ENCODE measurements at places on chromosomes 16 and 17.

- no peak for DNase-seq
These were observed 121.3 kb upstream of the GOT2 start for GRCh38 chr16:58855291-58855863.

DNA sequence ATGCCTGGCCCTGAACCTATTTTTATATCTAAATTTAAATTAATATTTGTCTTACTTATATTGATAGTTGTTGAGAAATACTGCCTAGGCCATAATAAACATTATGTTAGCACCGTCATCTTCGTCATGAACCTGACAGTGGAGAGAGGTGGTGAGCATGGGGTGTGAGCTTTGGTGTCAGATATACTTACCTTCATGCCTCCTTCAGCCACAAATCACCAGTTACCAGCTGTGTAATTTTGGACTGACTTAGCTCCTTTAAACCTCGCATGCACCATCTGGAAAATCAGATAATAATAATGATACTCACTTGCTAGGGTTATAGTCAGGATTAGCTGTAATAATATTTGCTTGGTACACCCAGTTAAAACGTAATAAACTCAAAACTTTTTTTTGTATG lies 35.0 kb downstream of the SNX29 start:
- DNase-seq: no peak

GRCh38 chr17:42814633-42815399 lies 9.3 kb downstream of the BECN1 start:
- no peak for DNase-seq

GRCh38 chr16:84282533-84282932 lies 12.1 kb upstream of the WFDC1 start:
- no peak for DNase-seq

DNA sequence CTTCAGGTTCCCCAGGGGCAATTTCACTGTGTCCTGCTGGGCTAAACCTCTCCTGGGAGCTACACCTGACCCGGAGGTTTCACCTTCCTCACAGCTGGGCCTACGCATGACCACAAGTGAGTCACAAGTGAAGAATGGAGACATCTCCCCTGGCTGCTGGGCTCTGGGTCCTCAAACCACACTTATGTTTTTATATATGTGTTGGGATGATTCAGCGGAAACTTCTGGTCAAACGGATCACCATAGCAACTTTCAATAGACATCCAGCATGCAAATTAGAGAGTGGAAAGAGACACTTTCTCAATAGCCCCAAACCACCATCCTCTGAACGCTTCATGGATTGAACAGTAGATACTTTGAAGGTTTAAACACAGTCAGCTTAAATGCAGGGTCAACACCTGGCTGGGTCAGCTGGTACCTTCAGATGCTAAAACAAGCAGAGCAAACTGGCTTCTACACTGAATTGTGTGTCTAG lies 28.0 kb upstream of the MAF start:
- DNase-seq: no peak

- no peak for DNase-seq
These were observed 33.5 kb upstream of the ABCA6 start for GRCh38 chr17:69175262-69175624.

- DNase-seq: no peak
These were observed 50.6 kb downstream of the NTN1 start for GRCh38 chr17:9071811-9072498.

- DNase-seq: no peak
These were observed 25.3 kb downstream of the RPTOR start for GRCh38 chr17:80569924-80570323.

DNA sequence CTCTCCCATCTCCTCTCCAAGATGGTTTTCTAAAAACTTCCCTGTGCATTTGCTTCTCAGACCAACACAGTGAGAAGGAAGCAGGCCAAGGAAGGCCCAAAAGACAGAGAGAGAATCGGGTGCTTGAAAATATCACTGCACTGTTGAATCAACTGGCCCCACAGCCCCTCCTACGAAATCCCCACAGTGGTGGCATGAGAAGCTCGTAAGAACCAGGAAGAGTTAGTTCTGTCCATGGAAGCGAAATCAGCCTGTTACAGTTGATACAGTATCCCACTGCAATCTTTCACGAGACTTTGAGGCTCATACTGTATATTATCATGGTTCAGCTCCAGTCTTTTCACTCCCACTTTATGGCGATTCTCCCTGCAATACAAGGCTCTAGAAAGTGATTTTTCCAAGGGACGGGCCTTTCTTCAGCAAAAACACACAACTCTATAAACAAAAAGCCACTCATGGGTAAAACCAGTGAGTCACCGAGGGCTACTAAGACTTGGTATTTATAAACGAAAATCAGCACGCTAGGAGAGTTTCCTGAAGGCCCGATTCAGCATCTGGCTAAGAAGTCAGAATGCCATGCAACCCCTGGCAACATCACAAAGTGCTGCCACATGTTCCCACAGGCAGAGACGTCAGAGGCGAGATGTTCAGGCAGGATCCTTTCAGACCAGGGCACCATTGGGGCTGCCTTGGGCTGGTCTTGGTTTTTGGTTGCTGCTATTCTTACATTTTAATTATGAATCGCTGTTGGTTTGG lies 185.7 kb downstream of the IRX5 start:
- no peak for DNase-seq

- no peak for DNase-seq
These were observed 38.7 kb upstream of the CACNG3 start for GRCh38 chr16:24217461-24217860.

- no peak for DNase-seq
These were observed 63.2 kb downstream of the SSH2 start for GRCh38 chr17:29866746-29867404.

GRCh38 chr16:86137359-86137758 lies 238.4 kb downstream of the IRF8 start:
- DNase-seq: no peak

- no peak for DNase-seq
These were observed 25.1 kb downstream of the C16orf54 start for GRCh38 chr16:29720703-29721102.

GRCh38 chr17:51289696-51290111 lies 29.4 kb downstream of the UTP18 start:
- DNase-seq: no peak

DNA sequence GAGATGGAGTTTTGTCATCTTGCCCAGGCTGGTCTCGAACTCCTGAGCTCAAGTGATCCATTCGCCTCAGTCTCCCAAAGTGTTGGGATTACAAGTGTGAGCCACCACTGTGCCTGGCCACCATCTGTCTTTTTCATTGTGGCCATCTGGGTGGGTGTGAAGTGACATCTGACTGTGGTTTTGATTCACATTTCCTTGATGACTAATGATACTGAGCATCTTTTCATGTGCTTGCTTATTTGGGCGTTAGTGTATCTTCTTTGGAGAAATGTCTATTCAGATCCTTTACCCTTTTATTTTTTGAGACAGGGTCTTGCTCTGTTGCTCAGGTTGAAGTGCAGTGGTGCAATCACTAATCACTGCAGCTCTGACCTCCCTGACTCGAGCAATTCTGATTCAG lies 53.9 kb upstream of the ERN1 start:
- DNase-seq: no peak

- no peak for DNase-seq
These were observed 12.2 kb downstream of the PRKCB start for GRCh38 chr16:23847948-23848347.

DNA sequence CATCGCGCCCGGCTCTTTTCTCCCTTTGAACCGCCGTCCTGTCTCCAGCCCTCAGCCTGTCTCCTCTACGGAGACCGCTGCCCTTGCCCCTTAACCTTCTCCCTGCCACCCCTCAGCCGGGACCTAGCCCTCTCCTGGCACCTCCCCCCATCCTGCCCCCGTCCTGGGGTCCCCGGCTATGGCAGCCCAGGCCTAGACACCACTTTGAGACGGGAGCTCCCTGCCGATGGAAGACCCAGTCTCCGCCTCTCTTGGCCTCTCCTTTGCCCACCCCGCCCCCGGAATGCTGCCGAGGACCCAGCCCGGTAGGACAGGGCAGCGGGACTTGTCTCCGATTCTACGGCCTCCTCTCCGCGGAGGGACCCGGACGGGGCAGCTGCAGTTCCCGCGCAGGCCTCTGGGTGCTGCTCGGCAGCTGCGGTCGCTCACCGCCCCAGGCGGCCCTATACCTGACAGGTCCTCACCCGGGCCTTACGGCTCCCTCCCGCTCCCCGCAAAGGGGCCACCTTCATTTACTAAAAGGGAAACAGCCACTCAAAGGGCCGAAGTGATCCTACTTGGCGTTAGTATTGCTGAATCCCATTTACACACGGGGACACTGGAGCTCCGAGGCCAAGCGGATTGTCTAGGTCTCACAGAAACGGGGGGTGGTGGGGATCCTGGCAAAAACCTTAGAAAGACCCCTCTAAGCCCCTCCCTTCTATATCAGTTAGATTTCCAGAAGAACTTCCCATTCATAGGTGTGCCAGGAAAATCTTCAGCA lies 32.6 kb upstream of the TAC4 start:
- no peak for DNase-seq

DNA sequence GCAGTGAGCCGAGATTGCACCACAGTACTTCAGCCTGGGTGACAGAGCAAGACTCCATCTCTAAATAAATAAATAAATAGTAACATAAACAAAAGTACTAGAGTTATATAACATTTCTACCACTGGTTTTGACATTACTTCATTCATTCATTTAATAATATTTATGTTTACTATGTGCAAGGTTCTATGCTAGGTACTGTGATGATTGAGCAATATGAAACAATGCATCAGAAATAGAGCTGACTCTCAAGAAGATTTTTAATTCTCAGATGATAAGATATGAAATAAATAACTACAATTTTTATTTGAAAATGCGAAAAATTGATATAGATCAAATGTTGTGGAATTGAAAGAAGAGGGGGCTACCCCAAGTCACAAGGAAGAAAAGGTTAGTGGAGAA lies 8.9 kb upstream of the MED13 start:
- DNase-seq: no peak

- DNase-seq: peak; percentile 54
These were observed 118.5 kb upstream of the CACNG5 start for GRCh38 chr17:66716236-66717026.

Measured in urinary bladder (tissue), 4 donors.